ENCODE measurements at places on chromosomes 1 and 21.

- DNase-seq: no peak
These were observed 114.3 kb upstream of the ZNF678 start for GRCh38 chr1:227449051-227449450.

GRCh38 chr1:11397151-11397901 lies 81.6 kb upstream of the DISP3 start:
- no peak for DNase-seq

GRCh38 chr1:151416231-151416630 lies 16.9 kb downstream of the PSMB4 start:
- peak; percentile 29 for DNase-seq

GRCh38 chr1:217140041-217140901 lies 417.0 kb upstream of the ESRRG start:
- DNase-seq: no peak

- DNase-seq: no peak
These were observed 62.5 kb upstream of the CAPZB start for GRCh38 chr1:19547814-19548213.

- DNase-seq: no peak
These were observed 183.0 kb downstream of the SDCCAG8 start for GRCh38 chr1:243438815-243439214.

GRCh38 chr1:160429702-160430535 lies 29.6 kb downstream of the VANGL2 start:
- no peak for DNase-seq

Data from amniotic stem cell (primary cell).